ENCODE measurements at places on chromosomes 6 and 20.

- DNase-seq, result no peak
Observed at GRCh38 chr6:8589941-8590729, 154.8 kb upstream of the SLC35B3 start.

- no peak for DNase-seq
Observed at GRCh38 chr20:63493563-63494020, 5.3 kb downstream of the EEF1A2 start.

- DNase-seq, result no peak
Observed at GRCh38 chr6:97032955-97033354, 108.4 kb downstream of the KLHL32 start.

GRCh38 chr6:53043581-53043980 is 21.6 kb upstream of the FBXO9 start:
- DNase-seq, result no peak

DNA sequence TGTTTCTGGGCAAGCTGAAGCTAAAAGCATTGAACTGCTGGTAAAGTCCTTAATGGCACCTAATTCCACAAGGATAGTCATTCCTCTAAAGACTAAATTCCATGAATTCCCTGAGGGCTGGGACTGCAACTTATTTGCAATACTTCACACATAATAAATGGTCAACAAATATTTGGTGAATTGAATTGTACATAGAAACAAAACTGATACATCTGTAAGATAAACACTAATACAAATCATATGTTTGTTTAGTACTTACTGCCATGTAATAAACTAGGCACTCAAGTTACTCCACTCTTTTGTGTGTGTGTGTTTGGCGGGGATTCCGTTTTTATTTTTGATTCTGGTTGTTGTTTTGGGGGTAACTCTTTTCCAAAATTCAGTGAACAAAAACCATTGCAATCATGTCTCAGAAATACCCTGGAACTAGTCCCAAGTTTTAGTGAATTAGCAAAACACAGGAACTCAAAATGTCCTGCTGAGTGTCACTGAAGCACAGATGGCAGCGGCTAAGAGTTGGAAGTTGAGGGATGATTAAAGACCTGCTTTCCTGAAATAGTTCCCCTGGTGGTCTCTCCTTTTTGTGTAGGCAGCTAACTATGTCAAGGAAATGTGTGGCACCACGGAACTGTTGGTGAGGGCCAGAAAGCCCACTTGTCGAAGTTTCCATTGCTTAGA is 74.8 kb upstream of the SNRPB2 start:
- no peak for DNase-seq

- DNase-seq, result no peak
Observed at GRCh38 chr6:42021847-42022754, 28.2 kb upstream of the TAF8 start.

DNA sequence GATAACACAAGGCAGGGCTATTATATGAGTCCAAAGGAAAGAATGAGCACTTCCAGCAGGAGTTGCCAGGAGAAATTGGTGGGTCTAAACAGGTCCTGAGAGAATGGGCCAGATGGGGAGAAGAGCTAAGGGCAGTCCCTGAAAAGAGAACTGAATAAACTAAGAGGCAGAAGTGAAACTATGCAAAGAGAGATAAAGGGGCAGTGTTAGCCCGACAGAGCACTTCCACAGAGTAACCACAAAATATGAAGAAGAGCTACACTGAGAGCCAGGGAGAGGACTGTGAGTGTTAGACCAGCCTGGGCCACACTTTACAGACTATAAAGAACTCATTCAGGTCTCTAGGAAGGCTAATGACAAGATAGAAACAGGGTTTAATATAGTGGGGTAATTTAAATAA is 43.8 kb downstream of the RALGAPA2 start:
- peak; percentile 26 for DNase-seq

DNA sequence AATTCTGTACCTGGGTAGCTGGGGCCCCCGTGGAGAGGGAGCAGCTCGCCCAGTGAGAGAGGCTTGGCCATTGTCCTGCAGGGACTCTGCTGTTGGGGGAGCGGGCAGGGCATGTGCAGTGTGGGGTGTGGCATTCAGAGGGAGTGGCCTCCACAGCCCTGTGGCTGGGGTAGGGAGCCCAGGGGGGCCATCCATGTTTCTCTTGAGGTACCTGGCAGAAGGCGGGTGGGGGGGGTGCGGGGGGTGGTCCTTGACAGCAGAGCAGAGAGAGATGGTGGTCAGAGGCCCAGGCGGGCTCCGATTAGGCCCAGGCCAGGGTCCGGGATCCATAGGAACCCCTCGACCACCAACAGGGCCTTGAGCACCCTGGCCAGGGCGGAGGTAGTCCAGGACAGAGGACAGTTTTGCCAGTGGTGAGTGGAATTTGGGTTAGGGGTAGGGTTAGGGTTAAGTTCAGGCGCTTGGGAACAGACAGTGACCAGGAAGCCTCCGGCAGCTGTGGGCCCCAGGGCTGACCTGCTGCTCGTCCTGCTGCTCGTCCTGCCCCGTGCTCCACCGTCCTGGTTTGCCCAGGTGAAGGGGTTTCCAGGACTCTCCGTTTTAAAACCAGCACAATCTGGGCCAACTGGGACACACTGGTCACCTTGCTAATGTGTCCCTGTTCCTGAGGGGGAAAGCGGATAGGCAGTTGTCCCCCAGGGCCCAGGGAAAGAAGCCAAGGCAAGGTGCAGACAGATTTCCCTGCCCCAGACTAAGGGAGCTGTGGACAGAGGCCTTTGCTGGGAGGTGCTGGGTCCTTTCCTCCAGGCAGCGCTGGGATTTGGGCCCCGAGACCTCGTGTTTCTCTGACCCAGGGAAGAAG is 24.8 kb upstream of the MYT1 start:
- DNase-seq, result no peak

GRCh38 chr20:59782986-59783640 is 150.3 kb downstream of the SYCP2 start:
- no peak for DNase-seq

GRCh38 chr6:142045380-142046278 is 87.1 kb upstream of the GJE1 start:
- DNase-seq, result no peak
